ENCODE measurements at places on chromosomes 12 and 14.

GRCh38 chr14:55846826-55847446 is 266.9 kb downstream of the KTN1 start:
- no peak for DNase-seq

GRCh38 chr12:130366159-130366558 is 28.5 kb downstream of the PIWIL1 start:
- no peak for DNase-seq

GRCh38 chr14:92926931-92927330 is 4.0 kb downstream of the CHGA start:
- DNase-seq = no peak

GRCh38 chr14:53570411-53571387 is 385.9 kb downstream of the BMP4 start:
- DNase-seq = no peak

- DNase-seq = no peak
These were observed 217.7 kb upstream of the PDZRN4 start for GRCh38 chr12:40970320-40970907.

DNA sequence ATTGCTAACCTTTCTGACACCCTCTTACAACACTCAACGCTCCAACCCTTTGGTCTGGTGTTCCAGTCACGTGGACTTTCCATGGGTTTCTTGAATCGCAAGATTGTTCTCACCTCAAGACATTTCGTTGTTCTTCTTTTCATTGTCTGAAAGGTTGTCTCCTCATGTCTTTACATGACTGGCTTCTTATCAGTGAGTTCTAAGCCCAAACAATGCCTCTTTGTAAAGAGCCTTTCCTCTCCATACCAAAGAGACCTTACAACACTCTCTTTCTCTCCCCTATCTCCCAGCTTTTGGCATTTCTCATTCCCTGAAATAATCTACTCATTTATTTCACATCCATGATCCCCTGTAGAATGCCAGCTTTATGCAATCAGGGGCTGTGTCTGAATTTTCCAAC is 1144.8 kb downstream of the AACS start:
- no peak for DNase-seq

GRCh38 chr12:34601689-34602088 is 579.4 kb downstream of the ALG10 start:
- DNase-seq = no peak

DNA sequence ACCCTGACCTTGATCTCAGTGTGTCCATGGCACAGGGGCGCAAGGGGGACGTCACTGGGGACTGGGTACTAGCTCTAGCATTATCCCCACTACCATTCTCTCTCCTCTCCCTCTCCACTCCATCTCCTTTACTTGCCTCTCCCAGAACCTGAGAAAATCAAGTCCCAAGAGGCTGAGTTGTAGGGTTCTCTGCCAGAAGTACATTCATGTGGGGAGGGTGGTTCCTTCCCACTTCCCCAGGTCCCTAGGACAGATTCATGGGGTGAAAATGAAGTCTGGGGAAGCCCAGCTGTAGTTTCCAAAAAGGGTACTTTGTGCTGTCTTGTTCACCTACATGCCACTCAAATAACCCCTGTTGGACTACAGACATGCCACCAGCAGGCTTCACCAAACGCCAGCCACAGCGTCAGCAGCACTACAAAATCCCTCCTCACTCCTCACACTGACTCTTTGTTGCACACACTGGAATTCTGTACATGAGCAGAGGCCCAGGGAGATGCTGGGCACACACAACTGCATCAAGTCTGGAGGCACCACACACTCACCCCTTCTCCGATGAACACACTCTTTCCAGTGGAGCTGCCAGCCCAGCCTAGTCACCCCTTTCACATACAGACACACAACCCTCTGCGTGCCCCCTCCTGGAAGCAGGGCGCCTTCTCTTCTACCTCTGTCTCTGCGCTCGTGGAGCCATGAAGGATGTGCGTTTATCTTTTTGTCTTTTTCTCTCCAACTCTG is 6.9 kb downstream of the RARG start:
- DNase-seq = no peak

DNA sequence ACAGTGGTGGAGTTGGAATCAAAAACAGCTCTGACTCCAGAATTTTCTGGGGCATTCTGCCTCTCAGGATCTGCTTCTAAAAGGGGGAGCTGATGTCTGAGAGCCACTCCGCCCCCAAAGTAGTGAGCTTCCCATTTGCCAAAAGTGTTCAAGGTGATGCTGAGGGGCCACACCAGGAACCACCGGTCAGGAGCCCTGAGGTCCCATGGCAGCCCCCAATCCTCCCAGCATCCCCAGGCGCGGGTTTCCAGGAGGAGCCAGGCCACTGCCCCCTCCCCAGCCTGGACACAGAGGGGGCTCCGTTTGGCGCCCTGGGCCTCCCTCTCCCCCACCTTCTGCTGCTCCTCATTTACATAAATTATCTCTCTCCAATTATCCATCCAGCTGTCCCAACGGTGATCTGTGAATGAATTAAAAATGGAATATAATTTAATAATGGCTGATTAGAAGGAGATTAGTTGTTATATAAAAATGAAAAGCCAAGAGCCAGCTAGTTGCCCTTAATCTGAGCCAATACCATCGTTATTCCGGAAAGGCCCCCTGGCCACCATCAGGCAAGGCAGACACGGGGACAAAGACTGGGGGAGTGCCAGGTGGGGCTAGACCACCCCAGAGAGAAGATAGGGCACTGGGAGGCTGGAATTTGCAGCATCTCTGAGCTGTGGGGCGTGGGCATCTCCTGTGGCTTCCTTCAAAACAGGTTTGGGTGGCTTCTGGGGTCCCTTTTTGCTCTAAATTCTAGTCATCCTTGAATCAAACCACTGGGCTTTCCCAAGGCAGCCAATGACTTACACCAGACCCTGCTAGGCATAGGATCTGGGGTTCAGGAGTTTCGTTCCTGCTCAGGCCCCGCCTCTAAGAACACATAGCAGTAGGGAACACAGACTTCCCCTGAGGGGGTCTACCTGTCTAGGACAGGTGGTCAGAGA is 19.7 kb upstream of the VSX2 start:
- no peak for DNase-seq

DNA sequence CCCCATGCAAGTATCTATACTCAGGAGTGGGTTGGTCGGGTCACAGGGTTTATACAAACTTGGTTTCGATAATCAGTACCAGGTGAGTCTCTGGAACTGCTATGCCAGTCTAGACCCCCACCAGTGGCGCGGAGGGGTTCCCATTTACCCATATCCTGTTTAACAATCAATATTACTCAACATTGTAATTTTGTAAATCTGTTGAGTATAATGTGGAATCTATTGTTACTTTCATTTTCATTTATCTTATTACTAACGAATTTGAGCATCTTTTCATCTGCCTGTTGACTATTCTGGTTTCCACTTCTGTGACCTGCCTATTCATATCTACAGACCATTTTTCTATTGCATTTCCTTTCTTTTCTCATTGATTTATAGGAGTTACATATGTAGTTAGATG is 275.2 kb upstream of the CRY1 start:
- DNase-seq = peak; percentile 41

DNA sequence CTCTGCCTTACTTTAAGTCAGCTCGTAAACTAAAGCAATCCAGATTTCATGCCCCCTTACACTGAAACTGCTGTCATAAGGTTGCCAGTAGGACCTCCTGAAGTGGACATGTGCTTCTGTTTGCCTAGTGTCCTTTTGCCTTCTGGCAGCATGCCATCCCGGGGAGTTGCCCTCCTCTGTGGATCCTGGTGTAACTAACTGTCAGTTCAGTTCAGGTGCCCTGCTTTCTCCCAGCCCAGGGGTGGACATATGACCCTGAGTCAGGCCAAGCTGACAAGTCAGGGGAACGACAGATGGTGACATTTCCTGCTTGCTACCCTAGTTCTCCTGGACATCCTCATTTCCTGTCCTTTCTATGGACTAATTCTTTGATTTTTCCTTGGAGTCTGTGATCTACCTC is 25.6 kb downstream of the AKAP6 start:
- DNase-seq = no peak

DNA sequence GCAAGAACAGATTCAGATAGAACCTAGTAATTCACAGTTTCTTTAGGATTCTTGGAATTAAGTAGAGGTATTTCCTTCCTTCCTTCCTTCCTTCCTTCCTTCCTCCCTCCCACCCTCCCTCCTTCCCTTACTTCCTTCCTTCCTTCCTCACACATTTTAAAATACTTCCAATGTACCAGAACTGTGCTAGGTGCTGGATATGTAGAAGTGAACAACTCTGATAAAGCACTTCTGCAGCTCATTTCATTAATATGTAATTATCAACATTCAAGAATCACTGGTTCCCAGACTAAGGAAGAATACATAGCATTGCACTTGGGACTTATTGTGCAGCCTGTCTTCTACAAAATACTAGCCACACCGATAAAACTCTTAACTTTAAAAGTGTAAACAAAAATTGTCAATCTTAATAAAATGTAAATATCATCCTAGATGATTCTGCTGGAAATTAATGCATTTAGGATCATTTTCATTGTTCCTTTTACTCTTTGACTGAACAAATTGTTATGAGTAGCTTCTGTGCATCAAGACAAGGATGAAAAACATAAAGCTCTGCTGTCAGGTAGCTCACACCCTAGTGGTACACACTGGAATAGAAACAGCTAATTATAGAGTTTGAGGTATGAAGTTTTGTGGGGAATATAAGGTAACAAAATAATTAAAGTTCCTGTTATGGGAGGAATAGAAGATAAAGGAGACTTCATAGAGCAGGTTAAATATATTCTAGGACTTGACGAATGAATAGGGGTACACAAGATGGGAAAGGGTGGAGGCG is 99.9 kb upstream of the MYF6 start:
- DNase-seq = no peak
